ENCODE measurements at places on chromosomes 7 and 10.

GRCh38 chr7:33895025-33895804 lies 10.1 kb upstream of the BMPER start:
- DNase-seq = peak; percentile 90

DNA sequence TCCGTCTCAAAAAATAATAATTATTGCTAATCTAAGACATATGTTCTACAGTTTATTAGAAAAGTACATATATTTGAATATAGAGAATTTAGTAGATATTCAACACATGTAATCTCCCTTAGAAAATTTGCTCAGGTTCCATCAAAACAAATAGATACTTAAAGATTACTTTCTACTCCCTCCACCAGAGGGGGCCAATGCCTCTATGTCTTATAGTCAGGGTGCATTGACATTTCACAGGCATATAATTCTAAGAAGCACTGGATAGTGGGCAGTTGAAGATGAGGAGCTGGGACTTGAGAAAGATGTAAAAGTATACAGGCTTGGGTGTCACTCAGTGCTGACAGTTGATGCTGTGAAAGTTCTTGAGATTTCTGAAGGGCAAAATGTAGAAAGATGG lies 301.6 kb upstream of the HPS1 start:
- DNase-seq = no peak

- no peak for DNase-seq
Observed at GRCh38 chr7:104791080-104791479, 222.9 kb upstream of the KMT2E start.

DNA sequence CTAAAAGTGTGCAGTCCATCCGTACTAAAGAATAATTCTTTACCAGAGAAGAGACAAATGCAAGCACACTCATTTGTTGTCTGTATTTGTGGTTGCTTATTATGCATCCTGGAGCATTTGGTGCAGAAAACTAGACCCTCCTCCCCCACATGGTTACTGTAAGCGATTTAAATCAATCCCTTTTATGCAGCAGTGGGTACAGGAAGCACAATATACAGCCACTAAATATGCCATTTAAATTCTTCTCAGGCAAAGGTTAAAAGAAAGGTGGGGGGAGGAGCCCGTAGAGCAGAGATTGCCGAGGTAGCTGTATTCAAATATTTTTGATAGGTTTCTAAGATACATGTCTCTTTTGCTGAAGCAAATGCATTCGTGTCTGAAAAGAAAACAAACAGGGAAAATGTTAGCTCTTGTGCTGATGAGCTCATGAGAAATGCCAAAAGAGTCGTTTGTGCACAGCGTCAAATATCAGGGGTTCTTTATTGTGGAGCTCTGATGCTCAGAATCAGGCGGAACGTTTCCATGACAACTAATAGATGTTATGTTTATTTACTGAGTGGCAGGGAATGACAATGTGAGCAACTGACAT lies 131.3 kb upstream of the NPVF start:
- DNase-seq = no peak

DNA sequence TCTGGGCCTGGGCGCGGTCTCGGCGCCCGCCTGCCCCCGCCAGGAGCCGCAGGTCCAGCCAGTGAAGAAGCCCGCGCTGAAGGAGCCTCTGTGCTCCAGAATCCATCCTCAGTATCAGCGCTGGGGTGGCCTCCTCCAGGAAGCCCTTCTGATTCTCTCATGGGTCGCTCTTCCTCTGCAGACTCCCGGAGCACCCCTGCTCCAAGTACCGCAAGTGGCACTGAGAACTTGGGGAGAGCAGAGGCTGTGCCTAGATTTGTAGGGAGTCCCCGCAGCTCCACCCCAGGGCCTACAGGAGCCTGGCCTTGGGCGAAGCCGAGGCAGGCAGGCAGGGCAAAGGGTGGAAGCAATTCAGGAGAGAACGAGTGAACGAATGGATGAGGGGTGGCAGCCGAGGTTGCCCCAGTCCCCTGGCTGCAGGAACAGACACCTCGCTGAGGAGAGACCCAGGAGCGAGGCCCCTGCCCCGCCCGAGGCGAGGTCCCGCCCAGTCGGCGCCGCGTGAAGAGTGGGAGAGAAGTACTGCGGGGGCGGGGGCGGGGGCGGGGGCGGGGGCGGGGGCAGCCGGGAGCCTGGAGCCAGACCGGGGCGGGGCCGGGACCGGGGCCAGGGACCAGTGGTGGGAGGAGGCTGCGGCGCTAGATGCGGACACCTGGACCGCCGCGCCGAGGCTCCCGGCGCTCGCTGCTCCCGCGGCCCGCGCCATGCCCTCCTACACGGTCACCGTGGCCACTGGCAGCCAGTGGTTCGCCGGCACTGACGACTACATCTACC lies at the start of gene ALOX5:
TSS of gene ALOX5 (plus strand) at position 641 of the 774 bp plus-strand sequence. CDS start at position 705, 64 bp downstream.
- peak; percentile 93 for DNase-seq

GRCh38 chr7:106392590-106392989 lies 107.8 kb upstream of the NAMPT start:
- no peak for DNase-seq

DNA sequence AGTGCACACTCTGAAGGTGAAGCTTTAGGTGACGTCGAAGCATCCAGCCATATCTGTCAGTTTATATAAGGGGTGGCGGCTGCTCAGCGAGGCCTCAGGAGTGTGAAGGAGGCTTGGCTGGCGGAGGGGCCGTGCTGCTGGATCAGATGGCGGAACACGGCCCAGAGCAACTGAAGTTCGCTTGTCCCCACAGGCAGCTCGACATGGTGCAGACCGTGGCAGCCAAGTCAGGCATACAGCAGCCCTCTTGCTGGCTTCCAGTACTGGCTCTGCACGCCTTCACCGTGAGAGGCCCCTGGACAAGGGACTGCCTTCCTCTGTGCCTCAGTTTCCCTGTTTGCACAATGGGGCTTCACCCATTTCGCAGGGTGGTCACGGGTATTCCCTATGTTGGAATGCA lies 443.5 kb downstream of the DNAJB6 start:
- DNase-seq = peak; percentile 46

DNA sequence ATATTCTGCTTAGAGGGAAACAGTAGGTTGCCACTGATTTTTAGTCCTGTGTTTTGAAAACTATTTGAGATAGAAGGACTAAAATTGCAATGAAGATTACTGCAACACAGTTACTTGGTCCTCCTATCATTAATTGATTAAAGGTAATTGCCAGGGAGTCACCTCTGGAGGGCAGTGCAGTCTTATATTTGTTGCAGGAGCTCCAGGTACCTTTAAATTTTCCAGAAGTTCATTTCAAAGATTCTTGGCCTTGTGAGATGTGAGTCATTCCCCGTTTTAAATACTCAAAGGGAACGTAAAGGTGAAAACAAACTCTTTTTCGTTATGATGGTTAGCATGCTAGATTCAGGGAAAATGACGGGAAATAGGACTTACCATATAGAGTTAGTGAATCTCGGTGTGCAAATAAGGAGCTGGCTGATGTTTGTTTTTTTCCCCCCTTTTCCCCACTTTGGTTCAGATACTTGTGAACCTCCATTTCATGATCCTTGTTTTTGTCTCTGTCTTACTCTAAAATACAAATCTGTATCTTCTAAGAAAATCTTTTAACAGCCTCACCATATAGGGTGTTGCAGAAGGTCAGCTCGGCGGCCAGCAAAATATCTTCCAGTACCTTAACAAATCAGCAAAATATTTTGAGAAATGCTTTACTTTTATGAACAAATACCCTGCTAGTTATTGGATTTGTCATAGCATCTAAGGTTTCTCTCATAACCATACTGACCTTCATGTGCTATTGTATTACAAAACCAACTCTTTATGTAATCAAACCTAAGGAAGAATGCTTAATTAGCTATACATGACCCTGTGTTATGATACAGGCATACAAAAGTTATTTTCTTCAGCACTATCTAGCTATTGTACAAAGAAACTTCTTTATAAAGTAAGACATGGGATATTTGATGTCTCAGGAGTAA lies 143.0 kb upstream of the HDAC9 start:
- no peak for DNase-seq

- DNase-seq = no peak
Observed at GRCh38 chr7:12584930-12585329, 14.4 kb downstream of the SCIN start.

- DNase-seq = peak; percentile 64
Observed at GRCh38 chr7:121329191-121330052, 622 bp downstream of the WNT16 start.

DNA sequence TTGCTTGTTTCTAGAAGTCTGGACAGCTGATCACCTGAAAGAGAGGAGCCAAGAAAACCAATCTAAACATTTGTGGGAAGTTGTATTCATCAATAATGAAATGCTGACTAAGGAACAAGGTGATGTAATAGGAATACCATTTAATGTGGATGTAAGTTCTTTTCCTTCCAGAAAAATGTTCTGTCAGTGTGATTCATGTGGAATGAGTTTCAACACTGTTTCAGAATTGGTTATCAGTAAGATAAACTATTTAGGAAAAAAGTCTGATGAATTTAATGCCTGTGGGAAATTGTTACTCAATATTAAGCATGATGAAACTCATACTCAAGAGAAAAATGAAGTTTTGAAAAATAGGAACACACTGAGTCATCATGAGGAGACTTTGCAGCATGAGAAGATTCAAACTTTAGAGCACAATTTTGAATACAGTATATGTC lies 39.8 kb upstream of the ZNF37A start:
- no peak for DNase-seq

DNA sequence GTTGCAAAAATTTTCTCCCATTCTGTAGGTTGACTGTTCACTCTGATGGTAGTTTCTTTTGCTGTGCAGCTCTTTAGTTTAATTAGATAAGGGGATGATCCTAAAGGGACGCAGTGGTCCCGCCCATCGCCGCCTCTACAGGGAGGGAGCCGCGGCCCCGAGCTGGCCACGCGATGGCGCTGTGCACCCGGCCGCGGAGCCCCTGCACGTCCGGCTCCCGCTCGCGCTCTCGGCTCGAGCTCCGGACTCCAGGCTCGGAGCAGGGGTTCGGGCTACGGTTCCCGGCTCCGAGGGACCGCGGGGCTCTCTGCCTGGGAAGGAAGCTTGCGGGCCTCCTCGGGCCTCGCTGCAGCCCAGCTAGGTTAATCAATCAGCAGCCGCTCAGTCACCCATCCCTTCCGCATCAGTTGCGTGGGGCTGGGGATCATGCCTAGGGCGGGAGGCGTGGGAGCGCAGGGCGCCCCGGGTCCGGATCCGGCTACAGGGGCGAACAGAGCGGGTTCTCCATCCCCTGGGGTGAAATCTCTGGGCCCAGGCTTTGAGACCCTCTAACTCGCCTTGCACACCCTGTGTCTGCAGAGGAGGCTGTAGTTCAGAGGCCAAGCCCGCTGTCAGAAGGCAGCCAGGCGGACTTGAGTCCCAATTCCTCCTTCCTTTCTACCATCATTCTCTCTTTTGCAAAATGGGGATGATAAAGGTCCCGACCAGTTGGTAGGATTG lies 97.9 kb downstream of the WDR11 start:
- DNase-seq = peak; percentile 75

DNA sequence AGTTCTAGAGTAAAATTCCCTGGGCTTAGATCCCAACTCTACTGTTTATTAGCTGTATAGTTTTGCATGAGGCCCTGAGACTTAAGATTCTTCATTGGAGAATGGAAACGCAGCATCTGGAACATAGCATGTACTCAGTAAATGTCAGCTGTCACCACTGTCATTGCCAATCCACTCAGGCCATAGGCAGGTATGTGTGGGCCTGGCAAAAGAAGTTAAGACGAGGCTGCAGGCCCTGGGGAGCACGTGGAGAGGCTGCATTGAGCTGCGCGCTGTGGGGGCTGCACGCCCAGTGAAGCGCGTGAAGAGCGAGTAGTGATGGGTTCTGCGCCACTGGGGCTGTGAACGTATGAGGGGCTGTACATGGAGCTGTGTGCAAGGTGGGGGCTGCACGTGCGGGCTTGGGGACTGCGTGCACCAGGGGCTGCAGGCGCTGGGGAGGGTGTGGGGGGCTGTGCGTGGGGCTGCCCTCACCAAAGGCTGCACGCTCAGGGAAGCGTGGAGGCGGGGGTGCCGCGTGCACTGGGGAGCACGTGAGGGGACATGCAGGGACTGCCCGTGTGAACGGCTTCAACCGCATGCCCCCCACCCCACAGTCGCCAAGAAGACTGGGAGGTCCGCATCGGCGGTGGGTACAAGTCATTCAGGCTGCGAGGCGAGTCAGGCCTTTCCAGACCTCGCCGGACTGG lies 85.5 kb downstream of the PRR15 start:
- no peak for DNase-seq

All from upper lobe of right lung (tissue), 1 donor.